Activated CD4-positive, CD25-positive, alpha-beta regulatory T cell (primary cell): ENCODE measurements at places on chromosomes 4 and X.
A peak's percentile ranks its signal among the peaks of the same experiment; 100 is the strongest.

GRCh38 chrX:101450961-101451360, 34.3 kb upstream of the ARMCX4 start:
- no peak for DNase-seq

- DNase-seq = no peak
Measured at GRCh38 chr4:64417974-64418373, 8.7 kb upstream of the TECRL start.

DNA sequence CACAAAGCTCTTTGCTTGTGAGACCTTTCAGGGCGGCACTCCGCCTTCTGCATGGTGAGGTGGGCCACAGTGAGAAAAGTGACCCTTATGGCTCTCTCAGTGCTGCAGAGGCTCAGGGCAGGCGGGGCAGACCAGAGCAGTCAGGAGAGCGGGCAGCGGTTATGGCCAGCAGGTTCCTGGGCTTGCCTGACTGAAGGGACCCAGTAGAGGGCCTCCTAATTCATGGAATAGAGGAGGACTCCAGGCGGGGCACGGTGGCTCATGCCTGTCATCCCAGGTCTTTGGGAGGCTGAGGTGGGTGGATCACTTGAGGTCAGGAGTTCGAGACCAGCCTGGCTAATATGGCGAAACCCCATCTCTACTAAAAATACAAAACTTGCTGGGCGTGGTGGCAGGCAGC, 91.4 kb downstream of the CLNK start:
- DNase-seq = no peak

GRCh38 chr4:37685823-37686372, 278 bp downstream of the RELL1 start:
- peak; percentile 20 for DNase-seq

DNA sequence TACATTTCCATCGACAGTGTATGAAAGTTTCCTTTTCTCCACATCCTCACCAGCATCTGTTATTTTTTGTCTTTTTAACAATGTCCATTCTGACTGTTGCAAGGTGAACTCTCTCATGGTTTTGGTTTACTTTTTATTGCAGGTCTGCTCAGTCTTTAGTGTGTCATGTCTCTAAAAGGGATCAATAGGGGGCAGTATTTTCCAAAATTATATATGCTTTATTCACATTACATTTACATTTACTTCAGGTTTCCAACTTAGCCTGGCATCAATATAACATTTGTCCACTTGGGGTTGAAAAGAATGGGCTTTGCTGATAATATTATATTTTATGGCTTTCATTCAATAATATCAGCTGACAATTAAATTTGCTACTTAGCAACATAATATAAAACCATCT, 265.0 kb upstream of the SLITRK2 start:
- no peak for DNase-seq

DNA sequence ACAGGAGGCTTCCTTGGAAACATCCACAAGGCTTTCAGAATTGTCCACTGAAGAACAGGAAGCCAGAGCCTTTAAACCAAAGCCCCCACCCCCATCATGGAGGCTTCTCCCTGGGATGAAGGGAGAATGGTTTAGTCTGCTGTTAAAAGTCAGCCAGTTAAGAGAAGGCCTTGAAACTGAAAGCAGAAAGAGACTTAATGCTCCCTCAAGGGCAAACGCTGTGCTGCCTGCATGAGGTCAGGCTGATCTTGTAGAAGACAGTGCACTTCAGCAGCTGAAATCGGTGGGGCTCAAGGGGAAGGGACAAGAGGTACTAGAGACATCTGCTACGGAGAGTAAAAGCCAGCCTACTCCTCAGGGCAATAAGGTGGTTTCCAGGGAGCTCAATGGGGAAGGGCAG, 69.0 kb downstream of the HPRT1 start:
- DNase-seq = no peak

DNA sequence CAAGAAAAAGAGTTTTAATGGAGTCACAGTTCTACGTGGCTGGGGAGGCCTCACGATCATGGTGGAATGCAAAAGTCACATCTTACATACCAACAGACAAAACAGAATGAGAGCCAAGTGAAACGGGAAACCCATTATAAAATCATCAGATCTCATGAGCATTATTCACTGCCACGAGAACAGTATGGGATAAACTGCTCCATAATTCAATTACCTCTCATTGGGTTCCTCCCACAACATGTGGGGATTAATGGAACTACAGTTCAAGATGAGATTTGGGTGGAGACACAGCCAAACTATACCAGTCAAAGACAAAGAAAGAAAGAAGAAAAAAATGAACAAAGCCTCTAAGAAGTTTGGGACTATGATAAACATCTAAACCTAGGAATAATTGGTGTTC, 158.9 kb downstream of the GC start:
- no peak for DNase-seq

- DNase-seq = no peak
Measured at GRCh38 chr4:24405341-24405740, 179.0 kb downstream of the DHX15 start.

DNA sequence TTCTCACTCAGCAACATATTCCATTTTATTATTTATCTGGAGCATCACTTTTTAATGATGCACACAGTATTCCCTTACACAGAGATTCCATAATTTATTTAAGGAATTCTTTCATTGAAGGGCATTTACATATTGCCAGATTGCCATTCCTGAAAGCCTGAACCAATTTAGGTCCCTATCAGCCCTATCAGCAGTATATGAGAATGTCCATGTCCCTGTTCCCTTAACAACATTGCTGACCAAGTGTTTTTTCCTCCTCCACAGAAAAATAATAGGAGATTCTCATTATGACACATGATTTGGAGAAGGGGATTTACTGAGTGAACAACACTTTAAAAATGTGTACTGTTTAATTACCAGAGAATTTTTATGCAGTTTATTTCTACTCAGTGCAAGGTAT, 90.1 kb upstream of the PHOX2B start:
- DNase-seq = no peak

- no peak for DNase-seq
Measured at GRCh38 chrX:42175843-42176242, 252.5 kb upstream of the CASK start.

- DNase-seq = no peak
Measured at GRCh38 chr4:110175634-110176033, 22.8 kb downstream of the ELOVL6 start.

GRCh38 chr4:153131596-153131995, 72.6 kb upstream of the TRIM2 start:
- no peak for DNase-seq

DNA sequence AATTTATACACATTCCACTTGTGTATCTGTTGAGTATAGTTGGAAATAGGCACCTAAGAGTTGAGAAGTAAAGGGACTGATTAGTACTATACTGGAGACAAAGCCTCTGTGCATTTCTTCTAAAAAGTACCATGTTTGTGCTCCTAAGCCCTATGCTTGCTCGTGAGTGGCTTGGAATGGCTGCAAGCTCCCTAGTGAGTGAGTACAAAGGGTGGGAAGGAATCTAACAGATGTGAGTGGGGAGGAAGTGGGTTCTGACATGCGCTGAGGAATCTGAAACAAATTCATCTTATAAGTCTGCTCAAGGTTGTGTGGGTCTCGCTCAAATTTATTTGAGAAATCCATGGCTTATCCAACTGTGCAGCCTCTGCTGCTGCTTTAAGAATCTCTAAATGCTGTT, 13.3 kb downstream of the SPCS3 start:
- no peak for DNase-seq

- DNase-seq = no peak
Measured at GRCh38 chr4:1365271-1366178, 18.5 kb downstream of the UVSSA start.

DNA sequence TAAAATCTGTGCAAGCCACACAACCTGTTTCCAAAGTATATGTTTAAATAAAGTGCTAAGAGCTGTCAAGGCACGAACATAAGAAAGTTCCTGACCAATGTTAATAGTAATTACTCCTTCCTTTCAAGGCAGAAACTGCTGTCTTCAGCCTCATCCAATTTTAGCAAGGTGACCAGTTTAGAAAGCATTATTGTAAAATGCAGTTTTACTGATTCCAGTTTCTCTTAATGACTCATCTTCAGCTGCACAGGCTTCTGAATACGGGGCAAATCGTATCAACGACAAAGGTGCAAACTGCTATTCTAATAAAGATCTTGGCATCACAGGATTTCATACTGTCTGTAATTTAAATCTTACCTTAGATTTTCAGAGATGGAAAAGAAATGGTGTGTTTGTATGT, 87.5 kb downstream of the PPP3CA start:
- no peak for DNase-seq

- no peak for DNase-seq
Measured at GRCh38 chrX:39936886-39937770, 160.6 kb downstream of the BCOR start.

- DNase-seq = no peak
Measured at GRCh38 chrX:2608638-2609430, 82.3 kb upstream of the CD99 start.

DNA sequence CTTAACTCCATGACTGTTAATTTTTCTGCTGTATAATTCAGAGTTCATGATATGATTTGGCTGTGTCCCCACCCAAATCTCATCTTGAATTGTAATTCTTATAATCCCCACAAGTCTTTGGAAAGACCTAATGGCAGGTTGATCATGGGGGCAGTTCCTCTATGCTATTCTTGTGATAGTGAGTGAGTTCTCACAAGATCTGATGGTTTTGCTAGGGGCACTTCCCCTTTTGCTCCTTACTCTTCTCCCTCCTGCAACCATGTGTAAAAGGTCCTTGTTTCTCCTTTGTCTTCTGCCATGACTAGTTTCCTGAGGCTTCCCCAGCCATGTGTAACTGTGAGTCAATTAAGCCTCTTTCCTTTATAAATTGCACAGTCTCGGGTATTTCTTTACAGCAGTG, 1751.9 kb downstream of the ARAP2 start:
- DNase-seq = no peak

DNA sequence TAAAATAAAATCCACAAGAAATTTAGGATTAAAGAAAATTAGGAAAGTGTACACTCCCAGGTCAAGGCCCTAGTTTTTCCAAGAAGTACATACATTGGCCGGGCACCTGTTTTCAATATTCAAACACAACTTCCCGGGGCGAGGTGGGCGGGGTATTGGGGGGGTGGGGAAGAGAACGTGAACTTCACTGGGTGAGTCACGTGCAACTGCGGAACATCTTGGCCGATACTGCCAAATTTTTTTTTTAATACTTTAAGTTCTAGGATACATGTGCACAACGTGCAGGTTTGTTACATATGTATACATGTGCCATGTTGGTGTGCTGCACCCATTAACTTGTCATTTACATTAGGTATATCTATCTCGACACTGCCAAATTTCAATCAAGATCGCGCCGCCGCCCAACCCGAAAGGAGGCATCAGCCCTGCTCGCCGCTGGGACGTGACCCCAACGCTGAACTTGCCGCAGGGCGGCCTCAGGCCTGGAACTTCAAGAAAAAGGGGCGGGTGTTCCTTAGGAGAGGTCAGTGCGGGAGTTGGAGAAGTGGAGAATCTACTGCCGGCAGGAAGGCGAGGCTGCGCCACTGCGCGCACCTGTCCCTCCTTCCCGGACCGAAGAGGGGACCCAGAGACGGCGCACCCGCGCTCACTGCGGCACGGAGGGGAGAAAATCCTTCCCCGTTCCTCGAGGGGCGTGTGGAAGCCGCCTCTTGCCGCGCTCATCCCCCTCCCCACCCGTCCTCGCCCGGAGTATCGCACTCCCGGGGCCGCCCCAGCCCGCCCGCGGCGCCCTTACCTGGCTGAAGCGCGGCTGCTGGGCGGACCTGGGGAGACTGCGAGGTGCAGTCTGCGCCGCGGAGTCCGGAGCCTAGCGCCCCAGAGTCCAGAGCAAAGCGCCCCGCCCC, at the start of gene TEC:
Gene TEC (minus strand): TSS at position 883 of the 905 bp plus-strand sequence. CDS start 41,224 bp downstream, outside the sequence.
- DNase-seq = no peak

- no peak for DNase-seq
Measured at GRCh38 chrX:110135618-110136017, 132.7 kb downstream of the TMEM164 start.

- DNase-seq = no peak
Measured at GRCh38 chr4:151004222-151004621, 10.9 kb downstream of the LRBA start.

DNA sequence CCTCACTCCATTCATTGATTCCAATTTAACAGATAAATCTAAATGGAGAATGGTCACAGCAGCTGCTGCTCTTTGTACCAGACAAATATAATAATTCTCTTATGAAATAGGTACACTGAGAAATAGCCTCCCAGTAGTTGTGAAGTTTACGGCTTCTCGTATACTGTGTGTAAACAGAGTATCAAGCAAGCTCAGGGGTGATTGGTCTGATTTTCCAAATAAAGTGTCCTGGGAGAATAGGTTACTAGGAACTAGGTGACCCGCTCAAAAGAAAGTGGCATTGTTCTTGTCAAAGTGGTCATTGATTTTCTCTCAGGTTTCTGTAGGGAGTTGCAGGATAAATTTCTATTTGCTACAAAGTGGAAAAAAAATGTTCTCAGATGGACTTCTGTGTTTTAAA, 838.2 kb downstream of the RAPGEF2 start:
- DNase-seq = no peak

- no peak for DNase-seq
Measured at GRCh38 chr4:145681956-145682355, 2.0 kb downstream of the C4orf51 start.

DNA sequence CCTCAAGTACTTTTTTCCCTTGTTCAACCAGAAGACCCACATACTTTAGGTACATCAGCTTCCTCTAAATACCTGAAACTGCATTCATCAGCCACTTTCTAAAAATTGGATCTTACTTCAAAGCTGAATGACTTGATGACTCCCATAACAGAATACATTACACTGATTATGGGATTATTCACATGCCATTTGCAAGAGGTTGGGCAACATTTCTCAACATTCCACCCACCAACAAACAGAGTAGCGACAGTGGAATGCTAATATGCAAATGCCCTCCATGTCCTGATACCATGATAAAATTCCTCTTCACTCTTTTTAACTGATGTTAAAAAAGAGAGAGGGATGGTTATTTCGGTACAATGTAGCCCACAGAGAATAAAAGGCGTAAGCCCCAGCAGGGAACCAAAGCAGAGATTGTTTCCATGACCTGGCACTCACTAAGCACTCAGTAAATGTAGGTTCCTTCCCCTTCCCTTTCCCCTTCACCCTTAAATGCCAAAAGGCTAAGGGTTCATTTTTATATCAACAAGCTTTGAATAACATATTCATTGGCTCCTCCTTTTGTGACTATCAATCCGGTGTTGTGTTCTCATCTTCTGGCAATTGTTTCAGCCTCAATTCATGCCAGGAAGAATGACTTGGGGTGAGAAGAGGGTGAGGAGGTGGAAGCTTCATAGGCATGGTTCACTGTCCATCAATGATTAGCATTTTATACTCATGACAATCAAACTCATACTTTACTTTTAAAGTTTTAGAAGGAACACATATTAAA, 317.2 kb downstream of the DHX15 start:
- no peak for DNase-seq

DNA sequence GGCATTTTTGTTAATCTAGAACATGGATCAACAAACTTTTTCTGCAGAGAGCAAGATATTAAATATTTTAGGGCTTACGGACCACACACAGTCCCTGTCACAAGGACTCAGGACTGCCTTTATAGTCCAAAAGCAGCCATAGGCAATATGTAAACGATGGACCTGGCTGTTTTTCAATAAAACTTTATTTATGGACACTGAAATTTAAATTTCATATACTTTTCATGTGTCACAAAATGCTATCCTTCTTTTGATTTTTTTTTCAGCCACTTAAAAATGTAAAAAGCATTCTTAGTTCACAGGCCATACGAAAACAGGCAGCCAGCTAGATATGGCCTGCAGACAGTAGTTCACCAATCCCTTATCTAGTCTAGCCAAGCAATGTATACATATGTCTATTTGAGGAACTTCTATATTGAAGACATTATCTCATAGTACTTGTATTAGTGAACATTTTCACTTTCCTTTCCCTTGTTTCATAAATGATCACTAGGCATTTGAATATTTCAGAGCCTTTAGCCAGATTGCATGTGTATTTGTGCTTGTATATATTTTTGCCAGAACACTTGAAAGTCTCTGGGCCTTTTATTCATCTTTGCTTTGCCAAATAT, 350.9 kb downstream of the RPA4 start:
- DNase-seq = no peak
